ENCODE measurements at places on chromosomes 11 and 22.
A peak's percentile ranks its signal among the peaks of the same experiment; 100 is the strongest.

GRCh38 chr11:83736684-83737083 lies 450.5 kb upstream of the CCDC90B start:
- DNase-seq = no peak

DNA sequence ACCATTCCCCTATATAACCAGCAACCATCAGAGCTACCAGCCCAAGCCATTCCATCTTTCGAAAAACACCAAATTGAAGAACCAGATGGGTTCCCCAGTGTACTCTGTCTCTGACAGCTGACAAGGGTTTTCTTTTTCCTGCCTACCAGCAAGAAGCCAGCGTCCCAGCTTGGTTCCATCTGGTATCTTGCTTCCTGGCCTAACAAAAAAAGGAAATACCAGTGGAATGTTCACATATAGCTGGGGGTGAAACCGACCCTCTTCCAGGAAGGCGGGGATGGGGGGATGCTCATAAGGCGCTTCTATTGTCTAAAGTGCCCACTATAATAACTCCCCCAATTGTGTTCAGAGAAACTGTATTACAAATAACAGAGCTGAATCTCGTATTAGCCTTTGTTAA lies 172.3 kb downstream of the LDLRAD3 start:
- no peak for DNase-seq

DNA sequence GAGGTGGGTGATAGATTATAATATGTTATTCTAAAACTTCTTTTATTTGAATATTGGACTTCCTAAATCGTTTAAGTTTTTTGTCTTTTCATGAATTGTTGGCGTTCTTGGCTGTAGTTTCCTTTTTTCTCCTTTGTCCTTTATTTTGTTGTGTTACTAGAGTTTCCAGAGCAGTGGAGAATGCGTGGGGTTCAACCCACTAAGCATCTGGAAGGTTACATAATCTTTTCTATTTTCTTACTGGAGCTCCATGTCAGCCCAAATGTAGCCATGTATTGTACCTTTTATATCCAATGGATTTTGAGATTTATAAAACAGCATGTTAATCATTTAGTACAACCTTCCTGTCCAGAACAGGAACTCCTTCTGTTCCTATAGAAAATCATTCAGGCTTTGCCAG lies 63.2 kb downstream of the PPP6R3 start:
- DNase-seq = no peak

- DNase-seq = no peak
Observed at GRCh38 chr11:41996533-41996932, 537.1 kb upstream of the LRRC4C start.

- no peak for DNase-seq
Observed at GRCh38 chr22:29002603-29003002, 59.0 kb downstream of the C22orf31 start.

DNA sequence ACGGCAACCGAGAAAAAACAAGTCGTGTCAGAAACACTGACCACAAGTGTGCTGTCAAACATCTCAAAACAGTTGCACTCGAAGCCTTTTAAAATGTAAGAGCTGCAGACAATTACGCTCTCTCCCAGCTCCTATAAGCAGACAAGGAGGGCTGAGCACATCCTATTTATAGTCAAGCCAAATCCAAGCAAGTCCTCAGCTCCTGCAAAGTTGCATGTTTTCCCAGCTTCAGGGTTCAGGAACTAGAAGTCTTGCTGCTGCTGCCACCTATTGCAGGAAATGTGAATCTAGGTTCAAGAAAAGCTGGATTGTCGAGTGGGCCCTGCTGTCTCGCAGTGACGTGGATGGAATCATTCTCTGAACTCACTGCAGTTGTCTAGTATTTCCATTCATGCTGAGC lies 15.5 kb downstream of the EFCAB6 start:
- peak; percentile 20 for DNase-seq

GRCh38 chr11:76033699-76034098 lies 172.6 kb downstream of the WNT11 start:
- no peak for DNase-seq

DNA sequence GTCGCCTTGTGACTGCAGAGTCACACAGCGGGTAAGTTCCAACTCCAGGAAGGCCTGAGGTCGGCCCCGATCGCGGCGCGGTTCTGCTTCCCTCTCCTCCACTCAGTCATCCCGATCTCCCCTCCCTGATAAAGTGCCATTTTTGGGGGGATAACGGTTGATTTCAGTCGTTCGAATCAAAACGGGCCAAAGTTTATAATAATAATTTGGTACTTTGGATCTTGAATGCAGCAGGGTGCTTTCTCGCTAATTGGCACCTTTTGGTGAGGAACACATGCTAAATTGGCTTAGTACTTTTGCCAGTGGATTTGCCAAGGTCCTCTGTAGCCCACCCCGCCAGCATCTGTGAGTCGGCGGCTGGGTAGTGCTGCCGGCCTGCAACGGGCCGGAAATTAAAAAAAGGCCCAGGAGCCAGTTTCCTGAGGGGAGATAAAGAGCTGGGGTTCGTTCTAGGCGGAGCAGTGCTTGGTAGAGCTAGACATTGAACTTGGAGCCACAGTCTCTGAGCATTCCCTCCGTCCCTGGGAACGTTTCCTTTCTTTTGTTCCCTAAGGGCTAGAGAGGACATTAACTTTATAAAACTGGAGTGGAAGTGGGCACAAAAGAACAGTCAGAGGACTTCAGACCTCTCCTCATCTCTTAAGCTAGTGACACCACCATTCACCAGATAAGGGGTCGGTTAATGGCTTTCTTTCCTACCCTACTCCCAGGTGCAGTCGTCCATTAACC lies 997 bp downstream of the UBE2L3 start:
- DNase-seq = no peak

- DNase-seq = no peak
Observed at GRCh38 chr22:27594020-27594419, 207.5 kb downstream of the MN1 start.

DNA sequence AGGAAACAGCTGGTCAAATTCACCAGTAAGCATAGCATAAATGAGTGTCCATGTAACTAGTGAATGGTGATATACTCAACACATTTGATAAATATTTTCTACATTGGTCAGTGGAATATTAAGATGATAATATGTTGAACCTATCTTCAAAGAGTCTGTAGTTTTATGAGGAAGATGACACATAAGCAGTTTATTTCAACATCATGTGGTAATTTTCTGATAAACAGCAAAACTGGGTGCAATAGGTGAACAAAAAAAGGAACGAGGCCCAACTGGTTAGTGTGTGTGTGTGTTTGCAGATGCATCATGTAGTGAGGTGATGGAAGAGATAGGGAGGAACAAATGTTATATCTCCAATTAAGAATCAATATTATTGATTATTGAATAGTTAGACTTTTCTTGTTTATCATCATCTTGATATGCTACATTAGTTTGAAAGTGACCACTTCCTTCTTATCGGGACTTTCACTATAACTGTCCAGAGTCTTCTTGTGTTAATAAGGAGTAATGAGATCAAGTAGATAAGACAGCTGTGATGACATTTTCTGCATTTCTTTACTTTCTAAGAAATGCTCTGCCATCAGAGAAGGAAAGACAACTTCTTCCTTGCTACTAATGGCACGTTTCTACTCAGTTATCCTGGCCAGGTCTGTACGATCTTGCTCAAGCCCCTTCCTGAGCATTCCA lies 270.7 kb downstream of the ETS1 start:
- DNase-seq = no peak

- DNase-seq = no peak
Observed at GRCh38 chr11:117816151-117816741, 8.3 kb downstream of the FXYD2 start.

DNA sequence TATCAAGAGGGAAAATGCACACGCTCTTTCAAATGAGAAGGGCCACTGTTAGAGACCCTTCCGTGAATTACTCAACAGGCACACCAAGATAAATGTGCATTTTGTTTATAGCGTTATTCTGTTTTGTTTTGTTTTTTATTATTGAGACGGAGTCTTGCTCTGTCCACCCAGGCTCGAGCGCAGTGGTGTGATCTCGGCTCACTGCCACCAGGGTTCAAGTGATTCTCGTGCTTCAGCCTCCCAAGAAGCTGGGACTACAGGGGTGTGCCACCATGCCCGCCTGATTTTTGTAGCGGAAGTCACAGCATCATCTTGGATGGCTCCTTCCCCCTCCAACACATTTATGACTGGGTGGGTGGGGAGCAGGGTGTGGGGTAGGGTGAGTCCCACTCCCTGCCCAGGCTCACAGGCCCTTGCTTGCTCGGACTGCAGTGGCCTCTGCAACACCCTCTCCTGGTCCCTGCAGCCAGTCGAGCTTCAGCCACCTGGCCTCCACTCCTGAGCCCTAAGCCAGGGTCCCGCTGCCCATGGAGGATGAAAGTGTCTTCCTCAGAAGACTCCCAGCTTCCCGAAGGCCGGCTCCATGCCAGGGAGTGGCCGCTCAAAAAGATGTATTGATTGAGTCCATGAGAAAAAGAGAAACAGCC lies 68.0 kb downstream of the RTL6 start:
- DNase-seq = no peak

GRCh38 chr11:96622026-96622634 lies 232.3 kb downstream of the JRKL start:
- no peak for DNase-seq

GRCh38 chr11:12455938-12456337 lies 78.6 kb downstream of the PARVA start:
- no peak for DNase-seq

DNA sequence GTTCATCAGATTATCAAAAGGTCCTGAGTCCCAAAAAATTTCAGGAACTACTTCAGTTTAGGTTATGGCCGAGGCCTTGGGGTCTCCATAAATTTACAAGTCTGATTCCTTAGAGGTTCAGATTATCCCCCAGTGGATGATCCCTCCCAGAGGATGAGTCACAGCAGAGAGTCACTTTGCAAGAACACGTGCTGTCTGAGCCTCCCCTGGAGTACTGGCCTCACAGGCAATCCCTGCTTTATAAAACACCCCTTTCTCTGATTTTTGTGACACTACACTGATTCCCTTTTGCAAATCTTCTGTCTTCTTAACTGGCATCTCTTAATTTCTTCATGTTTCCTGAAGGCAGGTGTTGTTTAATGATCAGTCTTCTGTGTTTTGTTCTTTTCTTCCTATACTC lies 45.3 kb downstream of the CCDC34 start:
- DNase-seq = no peak

GRCh38 chr11:121309688-121310087 lies 17.1 kb downstream of the SC5D start:
- DNase-seq = no peak

GRCh38 chr11:34613552-34614056 lies 7.3 kb upstream of the EHF start:
- DNase-seq = no peak

DNA sequence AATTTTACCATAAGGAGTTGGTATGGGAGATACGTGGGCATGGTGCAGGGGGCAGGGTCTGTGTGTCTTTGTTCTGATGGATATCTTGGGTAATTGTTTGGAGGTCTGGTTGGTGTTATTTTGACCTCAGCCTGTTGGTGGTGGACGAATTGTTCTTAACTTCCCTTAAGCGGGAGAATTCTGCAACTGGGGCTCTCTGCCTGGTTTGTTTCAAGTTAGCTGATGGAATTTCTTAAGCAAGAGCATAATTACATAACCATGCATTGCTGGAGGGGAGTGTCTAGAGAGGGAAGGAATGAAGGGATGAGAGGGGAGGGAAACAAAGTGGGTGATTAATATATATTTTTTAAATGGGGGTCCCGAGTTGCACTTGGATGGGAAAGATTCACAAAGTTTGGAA lies 908.5 kb upstream of the RAG2 start:
- DNase-seq = no peak

DNA sequence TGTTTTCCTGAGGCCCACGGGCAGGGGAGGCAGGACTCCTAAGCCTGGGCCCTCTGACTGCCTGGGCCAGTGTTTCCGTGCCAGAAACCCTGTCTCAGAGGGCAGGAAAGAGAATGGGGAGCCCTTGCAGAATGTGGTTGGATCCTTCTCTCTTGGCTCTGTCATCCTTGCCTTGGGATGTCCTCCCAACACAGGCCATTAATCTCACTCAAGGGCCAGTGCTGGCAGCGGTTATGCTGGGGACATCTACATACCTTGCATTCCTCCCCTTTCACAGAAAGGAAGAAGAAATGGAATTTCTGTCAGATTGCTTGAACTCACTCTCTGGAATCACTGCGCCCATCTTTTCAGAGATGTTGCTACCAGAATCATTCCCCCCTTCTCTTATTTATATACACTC lies 296.9 kb downstream of the KIRREL3 start:
- DNase-seq = no peak
